ENCODE measurements at places on chromosomes 16 and 17.
A peak's percentile ranks its signal among the peaks of the same experiment; 100 is the strongest.

- no peak for DNase-seq
These were observed 692 bp upstream of the SOCS1 start for GRCh38 chr16:11256661-11257130.

- no peak for DNase-seq
These were observed 86.2 kb upstream of the CDC42EP4 start for GRCh38 chr17:73397856-73398540.

GRCh38 chr17:34401165-34401564 lies 38.1 kb upstream of the CCL1 start:
- DNase-seq = no peak

DNA sequence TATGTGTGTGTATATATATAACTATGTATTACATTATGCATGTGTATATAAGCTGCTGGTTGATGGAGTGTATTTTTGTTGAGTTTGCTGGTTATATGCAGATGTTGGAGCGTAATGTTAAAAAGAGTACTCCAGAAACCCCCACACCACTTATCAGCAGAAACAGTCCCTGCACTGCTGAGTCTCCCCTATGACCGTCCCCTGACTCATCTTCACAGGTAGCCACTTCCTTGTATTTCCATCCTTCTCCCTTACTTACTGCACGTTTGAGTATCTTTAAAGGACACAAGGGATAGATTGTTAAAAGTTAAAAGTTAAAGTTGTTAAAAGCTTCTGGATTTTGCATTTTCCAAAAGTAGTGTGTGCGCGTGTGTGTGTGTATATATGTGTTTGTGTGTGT lies 853.9 kb upstream of the EEF2KMT start:
- DNase-seq = no peak

DNA sequence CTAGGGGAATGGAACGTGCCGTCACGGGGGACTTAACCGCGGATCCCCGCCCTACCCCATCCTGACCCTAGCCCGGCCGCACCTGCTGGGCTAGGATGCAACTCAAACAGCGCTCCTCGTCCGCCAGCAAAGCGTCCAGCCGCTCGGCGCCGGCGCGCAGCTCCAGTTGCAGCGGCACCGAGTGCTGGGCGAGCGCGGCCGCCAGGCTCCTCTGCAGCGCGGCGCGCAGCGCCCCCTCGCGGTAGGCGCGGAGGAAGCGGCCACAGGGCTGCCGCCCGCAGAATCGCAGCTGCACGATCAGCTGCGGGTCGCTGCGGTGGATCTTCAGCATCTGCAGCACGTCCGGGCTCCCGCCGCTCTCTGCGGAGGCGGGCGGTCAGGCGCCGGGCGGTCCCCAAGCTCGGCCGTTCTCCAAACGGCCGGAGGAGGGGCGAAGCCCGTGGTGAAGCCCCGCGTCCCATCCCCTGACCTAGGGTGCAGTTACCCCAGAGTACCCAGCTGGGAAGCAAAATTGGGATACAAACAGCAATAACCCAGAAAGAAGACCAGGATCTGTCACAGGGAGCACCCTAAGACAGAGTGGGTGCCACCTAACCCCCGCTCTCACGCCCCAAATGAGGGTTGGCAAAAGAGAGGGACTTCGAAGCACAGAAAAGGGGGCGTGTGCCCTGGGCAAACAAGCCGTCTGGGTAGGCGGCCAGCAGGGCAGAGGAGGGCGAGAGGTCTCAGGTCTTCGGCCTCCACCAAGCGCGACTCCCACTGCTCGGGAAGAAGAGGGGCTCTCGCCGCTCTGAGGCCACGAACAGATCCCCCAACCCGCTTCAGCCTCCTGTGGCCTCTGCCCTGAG lies 4.2 kb downstream of the TRADD start:
- peak; percentile 71 for DNase-seq
